ENCODE measurements at places on chromosomes 7 and 10.
A peak's percentile ranks its signal among the peaks of the same experiment; 100 is the strongest.

GRCh38 chr7:71488308-71488707 lies 356.4 kb downstream of the GALNT17 start:
- no peak for DNase-seq

DNA sequence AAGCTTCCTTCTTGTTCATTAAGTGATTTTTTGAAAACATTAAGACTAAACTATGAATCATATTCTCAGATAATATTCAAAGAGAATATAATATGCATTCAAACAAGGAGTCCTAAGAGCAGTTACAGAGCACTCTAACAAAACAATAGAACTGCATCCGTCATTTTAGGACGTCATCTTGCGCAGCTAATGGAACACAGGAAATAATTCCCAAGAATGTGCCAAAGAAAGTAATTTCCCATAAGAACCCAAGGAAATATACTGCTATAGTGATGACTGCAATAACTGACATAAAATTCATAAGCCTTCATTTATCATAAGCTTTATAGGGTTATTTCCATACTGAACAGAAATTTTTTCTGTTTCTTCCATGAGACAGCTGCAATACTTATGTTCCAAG lies 28.3 kb upstream of the CASD1 start:
- no peak for DNase-seq

GRCh38 chr7:135718794-135719437 lies 9.1 kb downstream of the SLC13A4 start:
- DNase-seq = no peak

DNA sequence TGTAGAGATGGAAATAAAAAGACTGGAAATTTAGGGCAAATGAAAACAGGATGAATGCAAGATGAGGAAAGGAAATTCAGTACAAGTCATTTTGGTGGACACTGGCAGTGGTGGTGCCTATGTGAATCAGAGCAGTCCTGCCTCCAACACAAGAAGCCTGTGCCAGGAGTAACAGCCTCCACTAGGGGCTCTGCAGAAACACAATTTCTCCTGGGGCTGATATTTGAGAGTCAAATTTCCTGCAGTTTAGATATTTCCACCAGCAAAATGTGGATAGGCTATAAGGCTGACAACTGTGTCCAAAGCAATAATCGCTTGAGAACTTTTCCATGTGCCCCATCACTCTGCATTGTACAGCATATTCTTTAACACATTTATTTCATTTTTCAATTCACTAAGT lies 4.7 kb upstream of the PLXDC2 start:
- DNase-seq = no peak

DNA sequence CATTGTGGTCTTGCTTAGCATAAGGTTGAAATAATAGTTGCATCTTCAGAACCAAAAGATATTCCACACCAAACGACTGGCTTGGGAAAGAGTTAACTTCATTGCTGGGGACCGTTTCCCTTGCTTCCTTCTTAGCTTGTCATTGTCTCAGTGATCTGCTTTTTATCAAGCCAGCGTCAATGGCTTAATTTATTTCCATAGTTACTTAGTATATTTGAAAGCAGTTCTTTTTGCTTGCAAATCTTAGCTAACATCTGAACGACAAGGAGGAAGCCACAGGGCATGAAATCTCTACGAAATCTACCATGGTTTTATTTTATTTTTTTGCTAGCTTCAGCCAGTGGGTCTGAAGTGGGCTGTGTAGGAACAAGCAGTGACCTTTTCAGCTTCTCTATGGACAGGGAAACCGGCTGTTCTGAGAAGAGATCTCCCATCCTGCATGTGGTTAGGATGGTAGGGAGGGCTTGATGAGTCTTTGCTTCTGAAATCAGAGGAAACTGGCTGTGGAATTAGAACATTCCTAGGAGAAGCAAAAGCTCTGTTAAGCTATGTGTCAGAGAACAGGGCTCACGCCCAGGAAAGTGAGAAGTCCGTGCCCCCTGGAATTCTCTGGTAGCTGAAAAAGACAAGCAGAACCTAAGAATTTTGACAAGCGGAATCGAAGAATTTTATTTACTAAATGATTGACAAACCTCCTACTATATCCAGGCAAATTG lies 8.0 kb downstream of the SLC18A2 start:
- DNase-seq = no peak

DNA sequence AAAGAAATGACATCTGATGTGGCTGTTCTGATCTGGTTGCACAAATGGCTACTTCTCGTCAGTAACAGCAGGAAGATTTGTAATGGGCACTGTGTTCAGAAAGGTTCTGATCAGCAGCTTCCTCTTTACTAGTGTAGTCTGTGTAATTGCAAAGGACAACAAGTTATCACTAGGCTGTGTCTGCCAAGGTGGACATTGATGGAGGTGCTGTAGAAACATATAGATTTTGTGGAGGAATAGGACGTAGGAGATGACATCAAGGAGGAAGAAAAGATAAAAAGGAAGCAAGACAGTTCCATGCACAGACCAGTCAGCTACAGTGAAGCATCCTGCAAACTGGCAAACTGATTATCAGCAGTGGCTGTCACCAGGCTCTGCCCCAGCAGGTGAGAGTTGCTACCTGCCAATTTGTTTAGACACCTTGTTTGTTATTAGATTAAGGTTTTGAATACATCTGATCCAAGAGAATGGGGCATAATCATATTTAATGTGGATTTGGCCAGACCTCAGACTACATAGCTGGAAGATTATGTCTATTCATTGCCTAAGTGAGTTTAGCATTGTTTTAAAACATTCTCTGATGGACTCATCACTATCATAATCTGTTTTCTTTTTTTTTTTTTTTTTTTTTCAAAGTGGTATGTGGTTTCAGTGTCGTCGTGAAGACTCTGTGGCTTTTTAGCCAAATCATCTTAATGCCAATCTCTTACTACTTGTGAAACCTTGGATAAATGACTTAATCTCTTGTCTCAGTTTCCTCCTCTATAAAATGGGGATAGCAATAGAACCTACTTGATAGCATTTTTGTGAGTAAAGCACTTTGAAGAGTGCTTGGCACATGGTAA lies 417.9 kb upstream of the LRGUK start:
- DNase-seq = no peak

DNA sequence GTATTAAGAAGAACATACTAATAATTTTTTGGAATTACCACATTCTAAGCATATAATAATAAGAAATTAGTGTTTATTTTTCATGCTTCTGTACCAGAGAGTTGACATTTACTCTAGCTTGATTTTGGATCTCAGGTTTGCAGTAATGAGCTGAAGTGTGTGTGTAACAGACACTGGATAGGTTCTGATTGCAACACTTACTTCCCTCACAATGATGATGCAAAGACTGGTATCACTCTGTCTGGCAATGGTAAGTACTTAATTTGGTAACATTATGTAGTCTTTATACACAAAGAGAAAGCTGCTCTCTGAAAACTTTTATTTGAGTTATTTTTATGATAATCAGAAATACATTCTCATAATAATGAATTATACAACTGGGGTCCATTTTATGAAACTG lies 54.1 kb downstream of the SRI start:
- no peak for DNase-seq

GRCh38 chr7:110664803-110665202 lies 426.1 kb upstream of the LRRN3 start:
- no peak for DNase-seq

- DNase-seq = no peak
Observed at GRCh38 chr7:143485094-143485493, 7.4 kb downstream of the TAS2R41 start.

GRCh38 chr7:48035967-48036478 lies 680 bp downstream of the C7orf57 start:
- no peak for DNase-seq

DNA sequence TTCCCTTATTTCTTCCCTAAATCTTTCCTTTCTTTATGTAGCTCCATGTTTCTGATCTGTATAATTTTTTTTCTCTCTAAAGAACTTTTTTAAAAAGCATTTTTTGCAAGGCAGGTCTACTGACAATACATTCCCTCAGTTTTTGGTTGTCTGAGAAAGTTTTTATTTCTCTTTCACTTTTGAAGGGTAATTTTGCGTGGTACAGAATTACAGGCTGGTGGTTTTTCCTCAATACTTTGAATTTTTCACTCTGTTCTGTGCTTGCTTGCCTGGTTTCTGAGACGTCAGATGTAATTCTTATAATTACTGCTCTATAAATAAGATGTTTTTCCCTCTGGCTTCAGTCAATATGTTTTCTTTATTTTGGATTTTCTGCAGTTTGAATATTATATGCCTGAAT lies 205.4 kb upstream of the VSTM2A start:
- DNase-seq = no peak

GRCh38 chr7:133584956-133585668 lies 332.2 kb downstream of the EXOC4 start:
- DNase-seq = no peak

- no peak for DNase-seq
Observed at GRCh38 chr10:380313-380940, 245.2 kb downstream of the ZMYND11 start.

GRCh38 chr10:100419911-100420449 lies 42.8 kb upstream of the WNT8B start:
- DNase-seq = no peak

GRCh38 chr7:56256108-56256507 lies 139.9 kb upstream of the NUPR2 start:
- DNase-seq = no peak

DNA sequence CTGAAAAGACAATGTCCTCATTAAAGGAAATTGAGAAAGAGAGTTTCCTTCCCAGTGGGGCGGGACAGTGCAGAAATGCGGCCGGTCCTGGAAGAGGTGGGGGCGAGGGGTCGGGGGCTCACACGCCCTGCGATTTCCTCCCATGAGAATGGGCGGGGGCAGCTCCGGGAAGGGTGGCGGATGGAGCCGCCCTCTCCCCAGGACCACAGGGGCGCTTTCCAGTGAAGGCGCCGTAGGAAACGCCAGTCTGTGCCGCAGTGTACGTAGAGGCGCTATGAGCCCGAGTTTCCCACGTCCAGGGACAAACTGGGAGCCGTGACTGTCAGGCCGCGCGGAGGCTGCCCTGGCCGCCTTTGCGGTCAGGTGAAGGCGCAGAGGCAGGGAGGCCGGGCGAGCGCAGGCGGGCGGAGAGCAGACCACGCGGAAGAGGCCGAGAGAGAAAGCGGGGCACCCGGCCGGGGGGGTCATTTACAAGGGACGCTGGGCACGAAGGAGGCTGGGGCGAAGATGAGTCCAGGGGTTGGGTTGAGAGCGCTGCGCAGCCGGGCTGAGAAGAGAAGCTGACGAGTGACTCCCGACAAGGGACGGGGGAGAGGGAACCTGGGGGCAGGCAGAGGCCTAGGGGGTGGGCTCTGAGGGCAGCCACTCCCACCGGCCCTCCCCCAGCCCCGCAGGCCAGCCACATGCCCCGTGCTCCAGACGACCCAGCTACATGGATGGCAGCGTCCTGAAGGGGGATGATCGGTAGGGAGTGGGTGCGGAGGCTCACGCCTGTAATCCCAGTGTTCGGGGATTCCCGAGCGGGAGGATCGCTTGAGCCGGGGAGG lies 45.0 kb downstream of the ALOX5 start:
- DNase-seq = peak; percentile 28

- DNase-seq = no peak
Observed at GRCh38 chr10:125462845-125463244, 220.1 kb downstream of the TEX36 start.

GRCh38 chr10:43203448-43204041 lies 63.3 kb downstream of the RASGEF1A start:
- DNase-seq = no peak

DNA sequence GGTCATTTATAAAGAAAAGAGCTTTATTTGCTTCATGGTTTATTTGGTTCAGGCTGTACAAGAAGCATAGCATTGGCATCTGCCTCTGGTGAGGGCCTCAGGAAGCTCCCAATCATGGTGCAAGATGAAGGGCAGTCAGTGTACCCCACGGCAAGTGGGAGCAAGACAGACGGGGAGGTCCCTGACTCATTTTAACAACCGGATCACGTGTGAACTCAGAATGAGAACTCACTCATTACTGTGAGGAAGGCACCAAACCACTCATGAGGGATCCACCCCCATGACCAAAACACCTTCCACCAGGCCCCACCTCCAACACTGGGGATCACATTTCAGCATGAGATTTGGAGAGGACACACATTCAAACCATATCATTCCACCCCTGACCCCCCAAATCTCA lies 15.7 kb upstream of the CRYGN start:
- DNase-seq = no peak

DNA sequence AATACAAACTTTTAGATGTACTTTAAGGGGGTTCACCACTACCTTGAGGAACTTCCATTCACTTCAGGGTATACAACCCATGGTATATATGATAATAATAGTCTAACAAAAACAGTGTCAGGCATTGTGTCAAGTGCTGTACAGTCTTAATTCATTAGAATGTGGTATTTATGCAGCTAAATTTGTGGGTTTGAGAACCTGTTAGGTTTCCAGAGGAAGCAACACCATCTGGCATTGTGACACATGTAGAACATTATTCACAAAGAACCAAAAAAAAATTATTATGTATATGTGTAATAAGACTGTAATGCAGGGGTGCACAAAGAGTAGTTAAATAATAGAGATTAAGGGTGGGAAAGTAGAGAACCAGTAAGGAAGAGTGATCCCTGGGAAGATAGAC lies 26.3 kb downstream of the TMEM60 start:
- no peak for DNase-seq

DNA sequence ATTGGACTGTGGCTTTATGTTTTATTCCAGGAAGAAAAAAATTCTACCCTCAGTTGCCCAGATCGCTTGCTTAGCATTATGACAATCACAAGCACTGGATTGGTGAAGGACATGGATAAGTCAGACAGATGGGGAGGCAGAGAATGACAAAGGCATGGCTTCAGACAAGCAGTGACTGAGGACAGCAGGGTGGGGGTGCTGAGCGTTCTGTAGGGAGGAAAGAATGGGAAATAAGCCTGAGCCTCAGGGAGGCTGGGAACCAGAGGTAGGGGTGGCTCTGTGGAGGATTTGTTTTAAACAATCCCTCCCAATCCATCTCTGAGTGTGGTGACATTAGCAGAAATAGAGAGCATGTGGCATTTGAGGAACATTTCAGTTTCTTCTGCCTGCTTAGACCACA lies 896.9 kb downstream of the CCSER2 start:
- no peak for DNase-seq

- DNase-seq = no peak
Observed at GRCh38 chr10:19795684-19796083, 20.5 kb upstream of the PLXDC2 start.

- no peak for DNase-seq
Observed at GRCh38 chr10:79403441-79404230, 41.8 kb downstream of the ZCCHC24 start.

GRCh38 chr7:81770728-81771223 lies 929 bp upstream of the HGF start:
- no peak for DNase-seq

DNA sequence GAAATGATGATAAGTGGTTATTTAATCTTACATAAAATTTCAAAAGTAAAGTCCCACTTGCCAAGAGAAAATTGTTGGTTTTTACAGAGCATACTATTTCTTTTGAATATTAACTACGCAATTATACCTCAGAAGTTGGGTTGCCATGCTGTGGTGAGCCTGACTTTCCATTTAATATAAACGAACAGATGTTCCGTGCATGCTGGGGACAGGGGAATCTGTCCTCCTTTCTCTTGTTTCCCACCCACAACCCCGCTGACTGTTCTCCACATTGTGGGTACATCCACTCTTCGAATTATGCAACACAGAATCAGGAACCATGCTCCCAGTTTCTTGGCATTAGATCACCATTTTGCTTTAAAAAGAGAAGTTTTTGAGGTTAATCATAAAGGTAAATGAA lies 29.2 kb upstream of the RTKN2 start:
- DNase-seq = no peak
